ENCODE measurements at places on chromosomes 12 and 14.

DNA sequence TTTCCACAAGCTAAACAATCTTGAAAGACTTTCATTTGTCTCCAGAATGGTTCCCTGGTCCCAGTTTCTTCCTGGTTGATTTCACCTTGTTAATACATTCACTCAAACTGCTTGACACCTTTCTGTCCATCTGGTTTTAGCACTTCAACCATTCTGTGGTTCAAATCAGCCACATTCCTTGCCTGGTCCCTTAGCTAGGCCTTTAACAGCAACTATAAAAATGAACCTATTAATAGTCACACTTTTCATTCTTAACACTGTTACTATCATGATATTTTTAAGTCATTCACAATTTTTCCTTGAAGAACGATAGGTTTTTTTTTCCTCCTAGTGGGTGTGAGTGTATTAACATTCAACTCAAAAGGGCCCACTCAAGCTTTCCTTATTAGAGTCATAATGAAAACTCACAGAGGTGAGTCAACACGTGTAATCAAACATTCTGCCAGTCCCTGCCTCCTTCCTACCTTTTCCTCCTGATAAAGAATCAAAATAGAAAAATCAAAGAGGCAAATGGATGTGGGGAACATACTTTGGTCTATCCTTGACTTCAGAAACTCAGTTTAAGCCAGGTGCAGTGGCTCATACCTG lies 34.4 kb upstream of the CCNT1 start:
- DNase-seq: no peak

DNA sequence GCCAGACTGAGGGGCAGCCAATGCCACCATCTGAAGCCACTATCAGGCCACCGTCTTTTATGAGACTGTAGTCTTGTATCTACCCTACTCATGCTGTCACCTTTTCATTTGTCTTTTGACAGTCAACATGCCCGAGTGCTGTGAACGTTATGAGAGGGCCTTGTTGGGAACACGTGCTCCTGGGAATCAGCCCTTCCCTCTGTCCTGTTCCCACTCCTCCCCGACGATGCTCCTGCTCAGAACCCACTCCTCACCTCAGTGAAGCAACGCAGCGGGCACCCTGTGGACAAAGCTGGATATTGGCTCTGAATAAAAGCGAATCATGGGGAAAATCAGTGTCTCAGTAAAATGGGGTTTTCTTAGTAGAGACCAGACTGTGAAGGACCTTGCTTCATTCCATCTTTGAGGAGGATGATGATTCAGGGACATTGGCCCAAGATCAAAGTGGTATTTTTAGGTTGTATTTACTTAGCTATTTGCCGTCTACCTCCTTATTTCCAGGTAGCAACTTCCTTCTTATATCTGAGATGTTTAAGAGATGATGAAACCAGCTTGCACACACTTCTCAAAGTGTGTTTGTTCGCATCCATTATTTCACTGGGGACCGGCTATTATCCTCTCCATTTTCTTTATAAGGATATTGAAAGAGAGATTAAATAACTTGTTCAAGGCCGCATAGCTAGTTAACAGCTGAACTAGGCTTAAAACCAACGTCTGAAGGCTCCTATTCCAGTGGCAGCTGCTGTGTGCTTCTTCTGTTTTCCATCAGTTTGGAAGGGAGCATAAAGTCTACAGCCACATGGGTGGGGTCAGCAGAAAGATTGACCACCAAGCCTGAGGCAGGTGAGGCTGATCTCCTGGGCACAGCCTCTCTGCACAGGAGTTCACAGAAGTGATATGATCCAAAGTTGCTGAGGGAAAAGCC lies 43.9 kb upstream of the CTDSP2 start:
- no peak for DNase-seq

DNA sequence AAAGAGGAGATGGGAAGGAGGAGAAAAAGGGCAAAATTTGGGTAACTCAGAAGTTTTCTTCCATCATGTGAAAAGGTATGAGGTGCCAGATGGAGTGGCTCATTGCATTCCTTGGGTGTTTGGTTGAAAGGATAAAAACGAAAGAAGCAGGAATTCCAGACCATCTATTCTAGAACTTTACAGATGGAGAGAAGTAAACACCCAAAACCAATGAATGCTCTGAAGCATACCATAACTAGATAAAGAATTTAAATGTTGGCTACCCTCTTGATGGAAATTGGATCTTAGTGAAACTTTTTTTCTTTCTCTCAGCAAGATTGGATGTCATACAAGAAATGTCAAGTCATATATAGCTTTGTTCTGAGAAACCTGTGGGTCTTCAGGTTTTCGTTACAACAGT lies 175.6 kb upstream of the FAR2 start:
- DNase-seq: no peak

DNA sequence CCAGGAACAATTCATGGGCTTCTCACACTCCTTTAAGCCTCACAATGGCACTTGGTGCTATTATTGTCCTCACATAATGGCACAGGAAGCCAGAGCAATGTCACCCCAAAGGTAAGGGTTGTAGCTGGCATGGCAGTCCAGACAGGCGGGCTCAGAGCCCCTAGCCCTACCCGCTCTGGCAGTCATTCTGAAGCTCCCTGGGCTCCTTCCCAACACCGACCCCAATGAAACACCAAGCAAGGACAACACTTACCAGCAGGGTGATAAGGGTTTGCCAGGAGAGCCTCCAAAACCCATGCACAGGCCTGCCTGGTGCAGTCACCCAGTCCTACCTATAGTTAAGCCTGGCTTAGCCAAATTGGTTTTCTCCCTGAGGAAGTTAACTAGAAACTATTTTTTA lies 30.8 kb downstream of the MAX start:
- no peak for DNase-seq

DNA sequence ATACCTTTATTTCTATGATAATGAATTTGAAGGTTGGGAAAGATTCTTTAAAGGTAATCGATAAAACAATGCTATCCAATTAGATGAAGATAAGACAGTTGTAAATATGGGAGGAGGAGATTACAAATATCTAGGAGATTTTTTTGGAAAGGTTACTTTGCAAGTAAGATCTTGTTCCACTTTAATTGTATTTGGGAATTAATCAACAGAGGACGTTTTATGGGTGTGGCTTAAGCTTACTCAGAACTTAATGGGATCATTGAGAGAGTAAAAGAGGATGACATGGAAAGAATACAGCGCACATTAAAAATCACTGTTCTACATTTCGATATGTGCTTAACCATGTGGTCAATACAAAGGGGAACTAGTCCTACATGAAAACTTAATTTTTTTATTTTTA lies 3.5 kb upstream of the LRIG3 start:
- DNase-seq: no peak
